ENCODE measurements at places on chromosomes 7 and 10.

GRCh38 chr10:125086691-125087090 lies 73.7 kb downstream of the CTBP2 start:
- no peak for DNase-seq

- DNase-seq = no peak
Observed at GRCh38 chr7:50648570-50649169, 83.5 kb upstream of the DDC start.

- no peak for DNase-seq
Observed at GRCh38 chr10:21687266-21688008, 153.4 kb downstream of the MLLT10 start.

- no peak for DNase-seq
Observed at GRCh38 chr10:4833286-4833685, 7.3 kb downstream of the AKR1E2 start.

GRCh38 chr10:44402465-44403195 lies 17.7 kb upstream of the CXCL12 start:
- no peak for DNase-seq

GRCh38 chr10:48771234-48771633 lies 86.6 kb downstream of the WDFY4 start:
- peak; percentile 65 for DNase-seq

DNA sequence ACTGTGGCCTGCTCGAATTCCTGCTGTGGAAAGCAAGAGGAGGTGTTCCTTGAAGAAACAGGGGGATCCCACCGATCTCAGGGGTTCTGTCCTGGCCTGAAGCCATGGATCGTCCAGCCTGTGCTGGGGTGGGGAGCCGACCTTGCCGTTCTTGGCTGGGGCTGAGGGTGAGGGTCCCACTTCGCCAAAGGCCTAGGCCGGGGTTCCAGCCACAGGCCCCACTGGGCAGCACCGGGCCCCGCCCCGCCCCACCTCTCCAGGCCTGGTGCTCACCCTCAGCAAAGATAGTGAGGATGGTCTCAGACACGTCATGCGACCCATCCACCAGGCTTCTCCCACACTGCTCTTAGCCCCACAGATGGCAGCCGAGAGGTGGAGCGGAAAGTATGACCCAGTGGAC lies 51.4 kb upstream of the ZNF716 start:
- DNase-seq = no peak

DNA sequence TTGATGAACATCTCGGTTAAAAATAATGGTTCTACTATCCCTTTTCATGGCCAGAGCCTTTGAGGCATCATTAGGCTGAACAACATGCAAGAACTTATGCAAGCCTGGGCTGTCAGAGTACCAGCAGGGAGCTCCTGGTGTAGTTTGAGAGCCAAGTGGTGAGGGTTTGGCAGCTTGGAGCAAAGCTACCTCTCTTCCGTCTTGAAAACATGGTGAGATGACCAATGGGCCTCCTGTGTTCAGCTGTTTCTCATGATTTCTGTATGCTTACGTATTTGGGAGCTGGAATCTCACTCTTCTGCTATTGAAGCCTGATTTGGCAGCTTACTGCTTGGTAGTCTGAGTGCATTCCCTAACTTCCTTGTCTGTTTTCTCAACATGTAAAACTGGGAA lies 150.4 kb downstream of the CXCL12 start:
- DNase-seq = no peak

GRCh38 chr7:25578991-25579777 lies 350.9 kb upstream of the NPVF start:
- no peak for DNase-seq

Measured in inflammatory macrophage (primary cell).